ENCODE measurements at places on chromosomes 2 and 18. TPM values are rescaled to one million over a fixed set of nuclear protein-coding genes. Genes with fewer than 3 reads are reported as not detected.

Gene SLC35G4
- total RNA-seq: not detected

Gene BBS5
- 11.2 TPM for total RNA-seq

Gene SYT4
- 0.69 TPM for total RNA-seq

Gene PPP1CB
- total RNA-seq: 1,191 TPM

Gene GALNT14
- total RNA-seq: 0.80 TPM

Gene NOL4
- total RNA-seq: not detected

Gene KIF5C
- total RNA-seq: 3.1 TPM

Gene ADRA2B
- 5.3 TPM for total RNA-seq

Gene FBXO48
- 0.33 TPM for total RNA-seq

Gene AMER3
- not detected for total RNA-seq

Gene VIT
- 25.7 TPM for total RNA-seq

Gene NXPH2
- not detected for total RNA-seq

Gene SPAG16
- 28.7 TPM for total RNA-seq

Gene PCBP1
- total RNA-seq: 156 TPM

Gene SKOR2
- total RNA-seq: not detected

Gene KIAA2012
- total RNA-seq: 0.45 TPM

Gene SLC9A4
- total RNA-seq: not detected

Gene RNPEPL1
- 57.3 TPM for total RNA-seq

Gene DPP4
- total RNA-seq: 4.1 TPM

Gene CCDC142
- total RNA-seq: 9.6 TPM
